Activated CD4-positive, alpha-beta T cell treated with anti-CD3 and anti-CD28 coated beads for 4 hours (primary cell): ENCODE measurements at places on chromosomes 12 and 14.
A peak's percentile ranks its signal among the peaks of the same experiment; 100 is the strongest.

DNA sequence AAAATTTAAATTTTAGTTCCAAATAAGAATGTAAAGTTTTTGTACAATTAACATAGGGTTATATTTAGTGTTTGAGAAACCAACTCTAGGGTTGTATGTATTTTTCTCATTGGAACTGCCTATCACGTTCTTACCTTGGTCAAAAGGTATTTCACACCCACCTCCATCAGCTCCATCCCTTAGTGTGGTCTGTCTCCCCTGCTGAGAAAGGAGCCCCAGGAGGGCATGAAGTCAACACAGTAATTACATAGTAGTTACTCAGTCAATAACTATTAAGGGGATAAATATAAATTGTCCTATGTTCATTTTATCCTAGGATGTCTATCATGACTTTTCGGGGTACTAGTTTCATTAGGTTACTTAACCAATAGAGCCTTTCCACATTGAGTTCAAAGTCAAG lies 106.3 kb downstream of the AKAP6 start:
- no peak for DNase-seq

GRCh38 chr14:22871224-22872032 lies at the start of gene LRP10:
Gene LRP10, plus strand, starts transcription at chr14:22871740. Its CDS starts 564 bp downstream, at chr14:22872304.
- peak; percentile 80 for DNase-seq

DNA sequence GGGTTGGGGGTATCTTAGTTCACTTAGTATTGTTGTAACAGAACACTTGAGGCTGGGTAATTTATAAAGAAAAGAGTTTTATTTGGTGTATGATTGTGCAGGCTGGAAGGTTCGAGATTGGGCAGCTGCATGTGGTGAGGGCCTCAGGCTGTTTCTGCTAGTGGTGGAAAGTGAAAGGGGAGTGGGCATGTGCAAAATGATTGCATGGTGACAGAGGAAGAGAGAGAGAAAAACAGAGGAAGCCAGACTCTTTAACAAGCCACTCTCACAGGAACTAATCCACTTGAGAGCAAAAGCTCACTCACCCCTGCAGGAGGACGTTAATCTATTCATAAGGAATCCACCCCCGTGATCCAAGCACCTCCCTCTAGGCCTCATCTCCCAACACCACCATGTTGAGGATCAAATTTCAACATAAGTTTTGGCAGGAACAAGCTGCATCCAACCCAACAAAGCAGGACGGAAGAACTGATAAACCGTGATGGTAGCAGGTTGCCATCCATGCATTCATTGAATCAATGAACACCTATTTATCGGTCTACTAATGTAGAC lies 165.0 kb upstream of the GZMB start:
- no peak for DNase-seq

DNA sequence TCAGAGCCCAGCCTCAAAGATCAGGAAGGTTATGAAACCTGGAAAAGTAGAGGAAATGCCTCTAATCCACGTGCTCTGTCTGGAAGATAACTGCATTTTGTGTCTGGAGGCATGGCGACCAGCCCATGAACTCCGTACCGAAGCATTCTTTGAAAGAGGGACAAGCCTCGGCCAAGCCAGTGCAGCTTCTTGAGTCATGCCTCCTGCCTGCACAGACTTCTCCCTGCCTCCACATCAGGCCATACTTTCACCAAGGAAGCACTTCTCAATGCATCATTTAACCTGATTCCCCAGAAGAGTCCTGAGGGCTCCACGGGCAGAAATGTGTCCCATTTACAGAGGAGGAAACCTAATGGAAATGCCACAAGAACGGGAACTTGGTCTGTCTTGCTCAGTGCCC lies 3.4 kb downstream of the ACTN1 start:
- no peak for DNase-seq

GRCh38 chr14:69473946-69474345 lies 10.6 kb upstream of the PLEKHD1 start:
- no peak for DNase-seq

DNA sequence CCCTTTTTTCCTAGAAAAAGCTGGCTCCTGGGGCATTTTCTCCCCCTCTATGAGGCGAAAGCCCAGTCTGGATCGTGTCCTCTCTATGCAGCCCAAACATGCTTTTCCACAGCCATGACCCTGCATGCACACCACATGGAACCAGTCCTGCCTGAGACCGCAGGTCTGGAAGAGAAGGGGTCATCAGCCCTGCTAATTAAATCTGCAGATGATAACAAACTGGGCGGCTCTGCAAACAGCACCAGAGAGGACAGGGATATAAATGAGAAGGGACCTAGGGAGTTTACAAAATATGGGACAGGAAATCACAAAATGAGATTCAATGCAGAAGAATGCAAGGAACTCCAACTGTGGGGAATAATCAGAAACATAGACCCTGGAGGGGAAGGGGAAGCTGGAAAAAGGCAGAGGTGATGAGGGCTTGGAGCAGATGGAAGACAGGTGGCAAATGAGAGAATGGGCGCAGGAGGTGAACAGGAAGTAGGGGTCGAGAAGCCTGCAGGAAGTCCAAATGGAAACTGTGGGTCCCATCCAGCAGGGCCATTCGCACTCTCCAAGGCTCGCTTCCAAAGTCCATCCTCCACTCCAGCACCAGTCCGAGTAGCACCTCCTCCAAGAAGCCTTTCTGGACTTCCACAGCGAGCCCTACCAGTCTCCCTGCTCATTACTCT lies 76.3 kb downstream of the ANO2 start:
- DNase-seq: no peak

GRCh38 chr12:119182701-119183493 lies 4.2 kb downstream of the HSPB8 start:
- no peak for DNase-seq

DNA sequence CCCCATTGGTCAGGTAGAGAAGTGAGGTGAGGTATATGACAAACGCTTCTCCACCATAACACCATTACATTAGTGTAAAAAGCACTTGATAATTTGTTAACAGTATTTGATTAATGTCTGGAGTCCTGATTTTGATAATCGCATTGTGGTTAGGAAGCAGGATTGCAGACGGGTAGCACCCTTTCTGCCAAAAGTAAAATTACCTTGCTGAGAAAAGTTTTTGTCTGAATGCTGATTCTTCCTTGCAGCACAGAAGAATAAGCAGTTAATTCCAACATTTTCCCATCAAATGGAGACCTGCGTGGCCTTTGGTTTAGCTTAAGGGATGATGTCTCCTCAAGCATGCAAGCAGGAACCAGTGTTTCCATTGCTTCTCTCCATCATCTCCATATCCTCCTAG lies 1090.2 kb upstream of the TMEM132C start:
- DNase-seq: no peak
